ENCODE measurements at places on chromosomes 11 and 22.

DNA sequence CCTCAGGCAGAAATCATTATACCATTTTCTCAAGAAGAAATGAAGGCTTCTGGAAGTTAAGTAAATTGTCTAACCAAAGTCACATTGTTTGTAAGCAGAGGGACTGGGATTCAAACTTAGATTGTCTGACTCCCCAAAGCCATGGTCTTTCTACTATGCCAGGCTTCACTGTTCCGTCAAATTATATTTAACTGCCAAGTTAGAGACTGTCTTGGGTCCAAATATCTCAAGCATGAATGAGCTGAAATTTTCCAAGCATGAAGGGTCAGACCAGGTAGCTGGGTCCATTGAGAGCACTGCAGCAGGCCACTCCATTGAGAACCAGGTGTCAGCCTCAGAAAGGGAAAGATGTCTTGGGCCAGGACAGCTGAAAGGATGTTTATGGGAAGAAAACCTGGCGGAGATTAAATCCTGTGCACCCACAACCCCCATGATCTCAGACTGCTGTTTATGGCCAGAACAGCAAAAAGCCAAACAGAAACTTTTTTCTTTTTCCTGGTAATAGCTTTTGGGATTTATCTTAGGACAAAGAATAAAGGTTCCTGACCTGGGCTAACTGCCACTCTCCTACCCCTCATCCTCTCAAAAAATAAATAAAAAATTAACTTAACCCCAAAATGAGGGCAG, 612.3 kb downstream of the INSC start:
- DNase-seq = no peak

GRCh38 chr11:13928566-13929251, 33.8 kb upstream of the SPON1 start:
- DNase-seq = no peak

- no peak for DNase-seq
Measured at GRCh38 chr22:48277868-48278581, 1515.6 kb downstream of the TBC1D22A start.

GRCh38 chr11:8328231-8328794, 64.6 kb upstream of the LMO1 start:
- DNase-seq = no peak

DNA sequence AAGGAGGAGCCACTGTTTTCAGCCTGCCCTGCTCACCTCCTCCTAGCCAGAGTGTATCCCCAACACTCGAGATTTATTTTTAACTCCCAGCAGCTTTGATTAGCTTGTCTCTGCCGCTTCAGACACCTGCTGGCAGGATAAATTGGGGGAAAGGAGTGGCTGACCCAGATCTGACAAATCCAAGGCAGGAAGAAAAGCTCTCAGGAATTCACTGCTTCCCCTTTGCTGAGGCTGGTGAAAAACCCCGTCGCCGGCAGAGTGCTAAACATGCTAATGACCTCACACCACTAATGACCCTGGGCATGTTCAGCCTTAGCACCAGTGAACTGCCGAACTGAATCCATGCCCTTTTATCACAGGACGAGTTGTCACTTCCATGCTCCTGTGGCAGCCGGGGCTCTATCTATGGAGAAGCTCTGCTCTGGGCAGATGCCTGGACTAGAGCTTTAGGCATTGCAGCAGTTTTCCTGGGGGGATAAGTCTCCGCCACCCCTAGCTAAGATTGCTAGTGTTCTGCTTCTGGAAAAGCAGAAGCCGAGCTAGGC, 52.2 kb downstream of the FEZ1 start:
- no peak for DNase-seq

- DNase-seq = no peak
Measured at GRCh38 chr11:14417186-14417585, 58.2 kb upstream of the RRAS2 start.

GRCh38 chr22:30609260-30610185, 2.5 kb downstream of the TCN2 start:
- peak; percentile 45 for DNase-seq

DNA sequence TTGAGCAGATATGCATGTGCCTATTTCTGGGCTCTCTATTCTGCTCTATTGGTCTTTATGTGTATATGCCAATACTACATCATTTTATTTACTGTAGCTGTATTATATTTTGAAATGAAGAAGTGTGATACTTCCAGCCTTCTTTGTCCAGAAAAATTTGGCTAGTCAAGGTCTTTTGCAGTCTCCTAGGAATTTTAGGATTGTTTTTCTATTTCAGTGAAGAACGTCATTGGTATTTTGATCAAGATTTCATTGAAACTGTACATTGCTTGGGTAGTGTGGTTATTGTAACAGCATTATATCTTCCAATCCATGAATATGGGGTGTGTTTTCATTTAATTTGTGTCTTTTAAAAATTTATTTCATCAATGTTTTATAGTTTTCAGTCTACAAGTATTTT, 400.3 kb downstream of the AASDHPPT start:
- no peak for DNase-seq

GRCh38 chr11:32056438-32056837, 34.4 kb upstream of the RCN1 start:
- DNase-seq = no peak

DNA sequence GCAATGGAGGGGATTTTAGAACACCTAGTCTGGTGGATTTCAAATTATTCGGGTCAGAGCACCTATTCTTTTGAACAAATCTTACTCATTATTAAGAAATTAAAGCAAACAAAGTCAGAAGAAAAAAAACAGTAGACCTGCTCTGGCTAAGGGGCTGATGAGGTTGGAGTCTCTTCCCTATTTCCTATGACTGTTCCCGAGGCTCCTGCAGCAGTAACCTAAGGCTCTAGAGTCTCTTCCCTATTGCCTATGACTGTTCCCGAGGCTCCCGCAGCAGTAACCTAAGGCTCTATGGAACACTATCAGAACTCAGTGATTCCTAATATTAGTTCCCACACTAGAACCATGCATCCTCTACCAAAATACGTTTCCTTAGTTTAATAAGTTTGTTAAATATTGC, 607.9 kb downstream of the NTM start:
- no peak for DNase-seq

GRCh38 chr11:70743941-70744351, 345.6 kb downstream of the CTTN start:
- DNase-seq = no peak

GRCh38 chr11:86703987-86704386, 31.6 kb upstream of the ME3 start:
- no peak for DNase-seq

DNA sequence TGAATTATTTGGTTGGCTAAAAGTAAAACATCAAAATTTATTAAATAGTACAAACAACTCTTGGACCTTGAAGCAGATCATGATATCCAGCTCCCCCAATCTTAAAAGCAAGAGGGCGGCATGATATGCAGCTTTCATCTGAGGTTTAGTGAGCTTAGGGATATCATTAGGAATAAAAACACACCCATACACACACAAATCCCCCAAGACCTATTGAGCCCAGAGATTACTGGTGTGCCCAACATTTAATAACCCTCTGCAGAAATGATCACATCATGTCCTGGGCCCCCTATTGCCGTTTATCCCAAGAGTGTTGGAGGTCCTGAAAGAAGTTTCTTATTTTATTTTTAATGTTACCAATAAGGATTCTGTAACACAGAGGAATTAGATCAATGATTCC, at the start of gene OR8D1:
Gene OR8D1, minus strand, starts transcription at position 101 of the 400 bp plus-strand sequence. CDS start 3,183 bp downstream, outside the sequence.
- DNase-seq = no peak

DNA sequence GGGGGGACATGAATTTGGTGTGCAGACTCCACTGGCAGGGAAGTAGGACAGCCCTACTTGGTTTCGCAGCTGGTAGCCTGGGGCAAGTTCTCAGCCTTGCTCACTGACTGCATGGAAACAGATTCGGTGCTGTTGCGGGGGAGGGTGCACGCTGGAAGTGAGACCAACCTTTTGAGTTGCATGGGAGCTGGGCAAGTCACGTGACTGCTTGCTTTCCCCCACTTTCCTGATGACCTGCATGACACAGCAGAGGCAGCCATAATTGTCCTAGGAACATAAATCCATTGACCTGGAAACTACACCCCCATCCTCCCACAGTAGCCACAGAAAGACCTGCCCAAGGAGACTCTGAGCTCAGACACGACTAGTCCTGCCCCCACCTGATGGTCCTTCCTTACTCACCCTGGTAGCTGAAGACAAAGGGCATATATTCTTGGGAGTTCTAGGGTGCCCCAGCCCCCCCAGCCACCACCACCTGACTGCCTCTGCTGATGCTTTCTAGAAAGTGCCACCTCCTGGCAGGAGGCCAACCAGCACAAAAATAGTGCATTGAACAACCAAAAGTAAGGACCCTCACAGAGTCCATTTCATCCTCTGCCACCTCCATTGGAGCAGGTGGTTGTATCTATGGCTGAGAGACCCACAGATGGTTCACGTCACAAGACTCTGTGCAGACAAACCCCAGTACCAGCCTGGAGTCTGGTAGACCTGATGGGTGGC, 4.1 kb upstream of the HBG2 start:
- no peak for DNase-seq

GRCh38 chr11:121341609-121342008, 49.0 kb downstream of the SC5D start:
- peak; percentile 59 for DNase-seq

DNA sequence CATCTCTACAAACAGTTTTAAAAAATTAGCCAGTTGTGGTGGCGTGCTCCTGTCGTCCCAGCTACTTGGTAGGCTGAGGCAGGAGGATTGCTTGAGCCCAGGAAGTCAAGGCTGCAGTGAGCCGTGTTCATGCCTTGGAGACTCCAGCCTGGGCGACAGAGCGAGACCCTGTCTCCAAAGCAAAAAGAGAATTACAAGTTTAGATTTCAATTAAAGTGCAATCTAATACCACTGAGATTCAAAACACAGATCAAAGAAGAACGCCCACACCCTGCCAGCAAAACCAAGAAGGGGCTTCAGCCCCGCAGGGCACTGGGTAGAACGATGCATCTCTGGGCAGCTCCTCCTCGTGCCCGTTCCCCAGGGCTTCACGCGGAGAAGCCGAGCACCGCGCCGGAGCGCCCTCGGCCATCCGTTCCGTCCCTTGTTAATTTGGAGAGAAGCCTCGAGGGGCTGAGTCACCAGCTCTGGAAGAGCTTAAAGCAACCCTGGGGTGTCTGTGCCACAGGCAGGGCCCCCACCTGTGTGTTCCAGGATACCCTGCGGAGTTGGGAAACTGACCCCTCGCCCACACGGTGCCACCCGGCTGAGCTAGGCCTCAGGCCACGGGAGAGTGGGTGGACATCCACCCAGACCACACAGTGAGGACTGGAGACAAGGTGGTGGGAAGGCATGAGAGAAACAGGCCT, 47.0 kb downstream of the AP2A2 start:
- DNase-seq = no peak

GRCh38 chr11:61065955-61066638, 36.2 kb upstream of the CD5 start:
- no peak for DNase-seq

DNA sequence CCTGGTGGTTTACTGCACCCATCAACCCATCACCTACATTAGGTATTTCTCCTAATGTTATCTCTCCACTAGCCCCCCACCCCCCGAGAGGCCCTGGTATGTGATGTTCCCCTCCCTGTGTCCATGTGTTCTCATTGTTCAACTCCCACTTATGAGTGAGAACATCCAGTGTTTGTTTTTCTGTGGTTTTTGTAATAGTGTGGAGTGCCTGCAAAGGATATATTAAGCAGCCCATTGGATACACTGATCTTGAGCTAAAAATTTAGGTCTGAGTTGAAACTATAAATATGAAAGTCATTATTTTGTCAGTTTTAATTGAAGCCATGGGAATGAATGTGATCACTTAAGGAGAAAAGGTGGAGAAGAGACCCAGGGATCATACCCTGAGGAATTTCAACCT, 23.0 kb downstream of the MRPL48 start:
- DNase-seq = no peak

GRCh38 chr11:126405374-126405773, 49.9 kb downstream of the ST3GAL4 start:
- DNase-seq = no peak

DNA sequence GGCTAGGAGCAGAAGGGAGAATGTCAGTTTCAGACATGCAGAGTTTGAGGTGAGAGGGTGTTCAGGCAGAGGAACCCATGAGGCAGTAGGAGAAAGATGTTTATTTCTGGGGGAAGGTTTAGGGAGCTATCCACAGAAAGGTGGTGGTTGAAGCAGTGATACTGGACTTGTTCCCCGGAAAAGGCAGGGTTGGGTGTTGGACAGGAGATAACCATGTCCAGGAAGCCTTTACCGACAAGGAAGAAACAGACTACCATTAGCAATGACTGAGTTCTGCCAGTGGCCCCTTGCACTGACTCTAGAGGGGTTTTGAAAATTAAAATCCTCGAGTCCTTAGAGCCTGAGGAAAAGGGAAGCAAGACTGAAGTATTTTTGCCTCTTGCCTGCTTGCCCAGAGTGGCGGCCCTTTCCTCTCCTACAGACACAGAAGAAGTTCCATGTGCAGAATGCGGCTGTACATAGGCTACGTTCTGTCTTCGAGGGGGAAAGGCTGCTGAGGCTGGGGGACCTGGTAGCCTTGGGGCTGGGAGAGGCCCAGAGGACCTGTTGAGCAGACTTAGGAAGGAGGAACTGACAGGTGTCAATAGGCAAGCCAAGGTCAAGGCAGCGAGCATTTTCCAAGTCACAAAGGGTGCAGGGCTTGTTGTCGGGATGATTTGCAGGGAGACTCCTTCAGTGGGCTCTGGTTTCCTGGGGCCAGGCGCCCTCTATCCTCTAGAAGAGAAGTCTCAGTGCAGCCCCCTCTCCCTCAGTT, 146.7 kb downstream of the LDLRAD3 start:
- DNase-seq = no peak

- no peak for DNase-seq
Measured at GRCh38 chr22:28647216-28647615, 32.4 kb downstream of the TTC28 start.

DNA sequence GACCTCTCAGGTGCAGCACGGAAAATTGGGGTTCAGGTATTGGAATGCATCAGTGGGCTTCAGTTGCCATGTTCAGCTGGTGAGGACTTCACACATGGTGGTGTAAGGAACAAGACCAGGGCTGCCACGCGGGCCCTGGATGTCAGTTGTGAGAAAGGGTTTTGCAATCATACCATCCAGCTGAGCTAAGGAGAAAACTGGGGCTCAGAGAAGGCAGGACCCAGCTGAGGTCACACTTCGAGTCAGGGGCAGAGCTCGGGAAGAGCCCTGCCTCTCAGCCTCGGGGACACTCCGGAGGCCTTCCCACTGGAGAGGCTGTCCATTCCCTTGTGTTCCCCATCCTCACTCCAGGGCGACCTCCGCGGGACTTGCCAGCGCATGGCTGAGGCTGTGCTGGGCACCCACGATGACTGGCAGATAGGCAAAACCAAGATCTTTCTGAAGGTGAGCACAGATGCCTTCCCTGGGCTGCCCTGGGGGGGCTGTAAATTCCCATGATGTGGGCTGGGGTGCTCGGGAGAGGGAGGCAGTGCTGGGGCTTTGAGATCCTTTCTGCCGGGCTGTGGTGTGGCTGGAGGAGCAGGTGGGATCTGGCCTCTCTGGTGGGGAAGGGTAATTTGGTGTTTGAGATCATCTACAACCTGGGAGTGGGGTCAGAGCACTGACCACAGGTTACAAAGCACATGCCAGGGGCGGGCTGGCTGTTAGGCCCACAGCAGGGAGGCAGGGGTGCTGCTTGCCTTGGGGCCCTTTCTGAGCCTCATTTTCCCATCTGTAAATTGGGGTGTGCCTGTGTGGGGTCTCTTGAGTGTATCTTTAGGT, 47.2 kb downstream of the MYO7A start:
- no peak for DNase-seq

GRCh38 chr11:69434471-69434931, 47.0 kb upstream of the LINC01488 start:
- DNase-seq = no peak
